ENCODE measurements at places on chromosomes 2 and 18.
A peak's percentile ranks its signal among the peaks of the same experiment; 100 is the strongest.

- DNase-seq = no peak
Measured at GRCh38 chr18:76847916-76848315, 25.6 kb downstream of the ZNF236 start.

GRCh38 chr2:189116979-189117378 lies 62.6 kb downstream of the COL5A2 start:
- no peak for DNase-seq

GRCh38 chr2:125713533-125713932 lies 942.4 kb upstream of the GYPC start:
- DNase-seq = no peak

DNA sequence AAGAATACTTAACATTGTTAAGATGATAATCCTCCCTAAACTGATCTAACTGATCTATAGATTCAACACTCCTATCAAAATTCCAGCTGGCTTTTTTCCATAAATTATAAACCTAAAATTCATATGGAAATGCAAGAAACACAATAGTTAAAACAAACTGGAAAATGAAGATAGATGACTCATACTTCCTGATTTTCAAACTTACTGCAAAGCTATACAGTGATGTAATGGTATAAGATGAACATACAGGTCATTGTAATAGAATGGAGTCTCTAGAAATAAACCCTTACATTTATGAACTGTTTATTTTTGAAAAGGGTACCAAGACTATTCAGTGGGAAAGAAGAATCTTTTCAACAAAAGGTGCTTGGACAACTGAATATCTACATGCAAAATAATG lies 32.3 kb downstream of the UBXN4 start:
- no peak for DNase-seq

DNA sequence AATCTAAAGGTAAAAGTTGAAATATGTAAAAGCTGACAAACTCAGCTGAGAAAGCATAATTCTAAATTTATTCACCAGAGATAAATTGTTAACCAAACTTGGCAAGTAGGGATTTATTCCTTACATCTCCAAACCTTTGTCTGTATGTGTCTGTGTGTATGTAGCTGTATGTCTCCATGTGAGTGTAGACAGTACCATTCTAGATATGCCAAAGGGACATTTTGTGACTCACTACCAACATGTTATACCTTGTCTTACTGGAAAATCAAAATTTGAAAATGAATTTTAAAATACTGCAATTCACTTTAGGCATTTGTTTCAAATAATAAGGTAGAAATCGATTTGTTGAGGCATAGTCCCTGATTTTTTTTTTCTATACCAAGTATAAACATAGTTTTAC lies 102.1 kb downstream of the ABCA12 start:
- no peak for DNase-seq

GRCh38 chr18:12057419-12058039 lies 36.1 kb upstream of the ANKRD62 start:
- no peak for DNase-seq

DNA sequence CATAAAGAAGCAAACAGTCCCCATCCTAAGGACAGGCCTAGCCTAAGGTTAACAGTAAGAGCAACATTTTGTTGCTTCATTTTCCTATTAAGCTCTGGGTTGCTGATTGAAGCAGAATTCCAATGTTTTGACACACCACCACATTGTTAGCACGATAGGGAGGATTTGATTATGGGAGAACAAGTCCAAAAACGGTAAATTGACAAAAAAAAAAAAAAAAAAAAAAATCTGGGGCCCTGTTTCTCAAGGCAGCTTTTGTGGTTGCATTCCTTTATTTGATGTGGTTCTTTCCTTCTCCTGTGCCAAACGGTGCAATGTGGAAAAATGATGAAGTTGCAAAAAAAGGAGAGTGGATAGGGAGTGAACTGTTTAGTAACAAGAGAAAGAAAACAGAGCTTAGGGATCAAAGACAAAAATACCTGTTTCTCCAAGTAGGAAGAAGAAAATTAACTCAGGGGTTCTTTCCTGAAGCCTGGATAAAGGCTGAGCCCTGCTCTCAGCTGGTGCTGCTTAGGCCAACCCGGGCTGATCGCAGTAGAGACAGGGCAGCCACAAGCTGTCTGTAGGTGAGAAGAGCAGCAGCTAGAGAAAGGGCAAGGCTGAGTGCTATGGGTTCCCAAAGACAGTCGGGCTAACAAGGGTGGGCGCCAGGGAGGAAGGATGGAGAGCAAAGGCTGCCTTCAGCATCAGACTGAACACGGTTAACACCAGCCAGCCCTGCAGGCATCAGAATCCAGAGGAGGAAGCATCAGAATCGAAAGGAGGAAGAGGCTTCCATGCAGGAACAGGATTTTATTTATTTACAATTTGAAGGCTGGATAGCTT lies 167.8 kb upstream of the FOSL2 start:
- no peak for DNase-seq

DNA sequence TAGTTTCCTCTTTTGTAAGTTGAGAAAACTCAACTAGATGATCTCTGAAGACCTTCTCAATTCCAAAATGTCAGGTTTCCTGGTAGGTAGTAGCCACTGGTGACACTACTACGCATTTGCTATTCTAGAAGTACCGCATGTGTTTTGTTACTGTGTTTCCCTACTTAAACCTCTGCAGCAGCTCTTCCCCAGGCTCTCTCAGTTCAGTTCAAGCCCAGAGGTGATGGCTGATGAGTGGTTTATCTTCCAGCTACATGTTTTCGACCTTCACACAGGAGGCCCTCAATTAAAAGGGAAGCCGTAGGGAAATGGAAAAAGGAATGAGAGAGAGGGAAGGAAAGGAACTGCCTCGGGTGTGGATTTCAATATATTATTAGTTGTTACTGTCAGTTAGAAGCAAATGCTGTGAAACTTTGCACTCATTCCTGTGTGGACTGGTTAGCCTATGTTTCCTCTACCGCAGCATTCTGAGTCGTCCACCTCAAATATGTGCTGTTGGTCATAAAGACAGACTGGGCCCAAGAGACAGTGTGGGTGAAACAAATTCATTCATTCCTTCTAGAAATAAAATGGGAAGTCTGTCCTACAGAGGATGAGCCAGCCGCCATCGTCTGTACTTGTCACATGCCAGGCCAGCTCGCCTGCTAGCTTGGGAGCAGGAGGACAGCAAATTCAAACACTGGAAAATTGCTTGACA lies 455.2 kb upstream of the RAB12 start:
- no peak for DNase-seq

DNA sequence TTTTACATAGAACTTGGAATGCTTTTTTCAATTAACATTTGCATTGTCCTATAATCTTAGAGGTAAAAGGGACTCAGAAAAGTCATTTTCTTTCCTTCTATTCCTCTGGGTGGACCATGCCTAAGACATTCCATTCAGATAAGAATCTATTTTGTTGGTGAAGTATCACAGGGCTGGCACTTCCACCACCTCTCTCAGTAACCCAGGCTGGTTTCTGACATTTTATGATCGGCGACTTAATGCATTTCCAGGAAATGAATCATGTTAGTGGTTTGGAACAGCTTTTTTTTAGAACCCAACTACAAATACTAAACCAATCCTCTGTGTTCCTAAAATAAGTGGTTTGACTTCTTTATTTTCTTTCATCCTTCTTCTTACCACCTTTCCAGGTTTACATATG lies 27.0 kb downstream of the GAD1 start:
- DNase-seq = no peak

DNA sequence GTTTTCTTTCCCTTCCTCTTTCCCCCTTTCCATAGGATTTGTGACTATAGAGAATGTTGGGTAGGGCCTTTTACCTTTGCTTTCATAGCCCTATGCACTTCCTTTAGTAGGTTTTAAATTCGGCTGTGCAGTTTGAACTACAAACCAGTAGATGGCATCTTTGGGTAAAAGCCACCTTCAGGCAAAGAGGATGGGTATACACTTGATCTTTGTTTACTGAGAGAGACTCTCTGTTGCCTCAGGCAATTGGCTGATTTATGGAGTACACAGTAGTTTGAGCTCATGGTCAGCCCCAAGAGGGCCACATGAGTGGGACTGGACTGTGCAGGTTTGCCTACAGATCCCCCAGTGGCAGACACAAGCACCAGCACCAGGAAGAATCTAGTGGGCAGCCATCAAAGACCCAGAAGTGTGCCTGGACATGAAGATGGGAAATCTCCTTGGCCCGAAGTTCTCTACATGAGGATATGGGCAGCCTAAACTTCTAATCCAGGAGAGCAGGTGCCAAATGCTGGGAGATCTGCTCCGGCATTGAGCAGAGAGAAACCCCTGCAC lies 1304.3 kb upstream of the DDX18 start:
- DNase-seq = no peak

- peak; percentile 72 for DNase-seq
Measured at GRCh38 chr2:173964565-173965371, 405 bp downstream of the SP3 start.

- DNase-seq = peak; percentile 10
Measured at GRCh38 chr2:190649035-190649797, at the start of gene NAB1. Gene NAB1, plus strand, starts transcription at chr2:190649083. Its CDS starts 10,094 bp downstream, at chr2:190659177.

DNA sequence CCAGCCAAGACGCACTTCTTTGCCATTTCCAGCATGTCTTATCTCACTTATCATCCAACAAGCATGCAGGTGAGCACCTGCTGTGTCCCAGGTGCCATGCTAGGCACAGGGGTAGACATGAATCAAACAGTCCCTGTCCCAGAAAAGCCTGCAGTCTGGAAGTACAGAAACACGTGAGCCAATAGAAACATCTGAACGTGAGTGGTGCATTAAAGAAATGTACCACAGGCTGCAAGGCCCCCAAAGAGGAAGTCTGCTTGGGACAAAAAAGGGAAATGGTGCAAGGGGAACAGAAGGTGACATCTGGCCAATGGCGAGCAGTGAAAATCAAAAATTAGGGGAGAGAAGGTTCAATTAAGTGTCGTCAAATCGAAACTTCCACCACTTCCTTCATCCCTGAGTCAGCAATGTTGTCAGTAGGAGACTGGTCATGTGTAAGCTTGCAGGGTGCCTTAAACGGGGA lies 17.6 kb upstream of the TMEM247 start:
- DNase-seq = no peak

GRCh38 chr2:240593703-240594451 lies 7.3 kb downstream of the CAPN10 start:
- no peak for DNase-seq

DNA sequence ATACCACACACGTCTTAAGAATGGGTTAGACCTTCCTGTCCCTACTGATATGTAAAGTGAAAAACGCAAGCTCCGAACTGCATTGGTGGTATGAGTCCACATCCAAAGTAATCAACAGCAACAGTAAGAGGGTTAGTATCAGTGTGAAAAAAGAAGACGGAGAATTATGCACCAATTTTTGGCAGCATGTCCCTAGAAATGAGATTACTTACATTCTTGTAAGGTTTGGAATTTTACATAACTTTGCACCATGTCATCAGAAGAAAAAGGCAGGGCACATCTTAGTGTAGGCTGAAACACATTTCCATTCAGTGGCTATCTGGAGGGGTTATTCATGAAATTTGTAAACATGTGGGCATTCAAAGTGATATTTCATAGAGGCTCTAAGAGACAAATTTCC lies 88.2 kb downstream of the LONRF2 start:
- DNase-seq = no peak

- no peak for DNase-seq
Measured at GRCh38 chr2:152432206-152432653, 97.3 kb downstream of the FMNL2 start.
